ENCODE measurements at places on chromosomes 11 and 22.

DNA sequence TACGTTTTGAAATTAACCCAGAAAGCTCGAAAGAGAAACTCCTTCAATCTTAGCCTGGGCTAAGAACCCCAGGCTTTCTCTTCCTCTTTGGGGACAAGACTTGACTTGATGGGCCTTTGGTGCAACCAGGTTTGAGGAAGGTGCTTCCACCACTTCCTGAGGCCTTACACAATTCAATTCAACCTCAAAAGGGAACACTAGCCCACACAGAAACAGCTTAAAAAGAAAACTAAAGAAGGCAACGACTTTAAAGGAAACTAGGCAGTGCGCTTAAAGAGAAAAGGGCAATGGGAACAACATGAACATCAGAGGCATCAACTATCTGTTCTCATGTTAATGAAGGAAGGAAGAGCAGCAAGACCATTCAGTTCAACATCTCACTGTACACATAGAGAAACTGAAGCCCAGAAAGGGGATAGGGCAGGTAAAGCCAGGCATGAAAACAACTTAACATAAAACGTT is 24.8 kb downstream of the PAK1 start:
- DNase-seq, result no peak

GRCh38 chr22:42743501-42743991 is 22.9 kb upstream of the A4GALT start:
- no peak for DNase-seq

DNA sequence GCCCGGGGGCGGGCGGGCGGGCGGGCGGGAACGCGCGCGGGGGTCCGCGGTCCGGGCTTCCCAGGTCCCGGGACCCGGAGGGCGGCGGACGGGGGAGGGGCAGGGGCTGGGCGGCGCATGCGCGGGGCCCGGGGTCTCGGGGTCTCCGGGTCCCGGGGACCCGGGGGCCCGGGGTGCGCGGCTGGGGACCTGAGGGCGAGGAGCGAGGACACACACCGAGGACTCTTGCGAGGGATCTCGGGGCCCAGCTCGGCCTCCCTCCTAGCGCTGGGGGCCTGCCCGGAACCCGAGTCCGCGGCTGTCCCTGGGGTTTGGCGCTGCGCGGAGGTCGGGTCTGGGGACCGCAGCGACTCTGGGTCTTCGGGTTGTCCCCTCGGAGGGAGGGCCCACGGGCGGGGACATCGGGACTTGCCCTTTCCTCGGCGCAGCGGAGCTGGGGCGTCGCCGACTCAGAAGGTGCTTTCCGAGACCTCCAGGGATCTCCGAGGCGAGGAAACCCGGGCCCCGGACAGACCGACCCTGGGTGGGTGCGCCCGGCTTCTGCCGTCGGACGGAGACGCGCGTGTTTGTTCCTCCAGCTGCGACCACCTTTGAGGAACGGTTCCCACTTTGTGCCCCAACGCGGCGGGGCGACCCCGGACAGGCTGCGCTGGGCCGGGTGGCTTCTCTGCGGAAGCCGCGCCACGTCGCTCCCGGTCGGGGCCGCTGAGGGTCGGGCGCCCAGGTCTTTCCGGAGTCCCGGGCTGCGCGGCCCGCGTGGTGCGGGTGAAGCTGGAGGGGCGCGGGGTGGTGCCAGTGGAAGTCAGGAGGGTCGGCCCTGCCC is 540 bp downstream of the PPARA start:
- no peak for DNase-seq

DNA sequence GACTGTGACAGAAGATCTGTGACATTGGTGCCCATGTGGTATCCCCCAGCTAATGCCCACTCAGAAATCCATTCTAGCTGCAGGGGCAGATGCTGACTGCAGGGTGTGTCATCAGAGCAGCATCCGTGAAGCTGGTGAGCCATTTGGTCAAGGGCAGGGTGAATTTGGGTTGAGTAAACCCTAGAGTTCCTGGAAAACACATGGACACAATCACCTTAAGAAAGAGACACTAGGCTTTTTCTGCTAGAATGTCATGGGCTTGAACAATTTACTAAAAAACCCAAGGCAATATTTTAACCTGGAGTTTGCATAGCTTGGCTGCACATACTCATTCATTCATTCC is 100.0 kb downstream of the ADAMTS15 start:
- DNase-seq, result no peak

- DNase-seq, result no peak
Measured at GRCh38 chr22:46827136-46827780, 64.8 kb downstream of the TBC1D22A start.
